CD4-positive, alpha-beta T cell treated with Interleukin-6 at 100 ng/mL for 8 hours (primary cell): ENCODE measurements at places on chromosomes 13 and 19.

DNA sequence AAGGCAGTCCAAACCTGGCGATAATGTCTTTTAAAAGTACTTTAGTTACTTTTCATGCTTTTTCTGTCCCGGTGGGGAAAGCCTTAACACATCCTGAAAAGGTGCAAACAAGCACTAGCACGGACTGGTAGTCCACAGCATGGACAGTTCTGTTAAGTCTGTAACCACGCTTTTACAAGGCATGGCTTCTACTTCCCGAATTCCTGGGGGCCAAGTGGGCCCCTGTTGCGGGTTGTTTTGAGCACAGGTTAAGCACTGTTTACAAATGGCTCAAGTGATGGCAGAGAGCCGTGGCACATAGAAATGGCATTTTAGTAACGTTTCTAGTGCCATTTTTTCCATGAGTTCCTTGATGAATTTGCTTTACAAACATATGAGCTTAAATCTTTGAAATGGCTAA lies 37.6 kb downstream of the ZNF493 start:
- no peak for DNase-seq

DNA sequence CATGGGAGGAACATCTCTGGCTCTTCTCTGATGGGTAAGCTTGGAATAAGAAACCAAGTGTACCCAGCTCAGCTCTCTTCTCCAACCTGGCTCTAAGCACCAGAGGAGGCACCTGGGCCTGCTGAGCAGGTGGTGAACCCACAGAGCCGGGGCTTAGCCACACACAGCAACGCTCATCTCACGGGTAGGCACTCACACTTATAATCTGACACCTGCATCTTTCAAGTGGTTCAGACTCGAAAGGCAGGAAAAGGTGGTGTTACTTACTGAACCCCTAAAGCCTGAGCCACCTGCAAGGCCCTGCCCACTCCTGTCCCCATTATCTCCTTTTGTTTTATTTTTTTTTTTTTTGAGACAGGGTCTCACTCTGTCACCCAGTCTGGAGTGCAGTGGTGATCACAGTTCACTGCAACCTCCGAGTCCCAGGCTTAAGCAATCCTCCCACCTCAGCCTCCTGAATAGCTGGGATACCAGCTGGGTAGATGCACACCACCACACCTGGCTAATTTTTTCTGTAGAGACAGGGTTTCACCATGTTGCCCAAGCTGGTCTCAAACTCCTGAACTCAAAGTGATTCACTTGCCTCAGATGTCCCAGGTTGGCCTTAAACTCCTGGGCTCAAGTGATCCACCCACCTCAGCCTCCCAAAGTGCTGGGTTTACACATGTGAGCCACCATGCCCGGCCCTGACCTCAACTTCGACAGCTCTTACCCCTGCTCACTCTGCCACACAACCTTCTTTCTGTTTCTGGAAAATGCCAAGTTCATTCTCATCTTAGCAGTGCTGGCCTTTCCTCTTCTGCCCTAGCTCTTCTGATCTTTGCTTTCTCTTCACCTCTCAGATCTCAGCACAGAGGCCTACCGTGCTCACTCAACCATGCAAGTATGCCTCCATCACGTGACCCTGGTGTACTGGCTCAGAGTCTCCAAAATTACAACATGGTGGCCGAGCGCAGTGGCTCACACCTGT lies 9.7 kb downstream of the FBXL12 start:
- peak; percentile 64 for DNase-seq

GRCh38 chr13:43783820-43784219 lies 3.0 kb downstream of the ENOX1 start:
- DNase-seq, result no peak

DNA sequence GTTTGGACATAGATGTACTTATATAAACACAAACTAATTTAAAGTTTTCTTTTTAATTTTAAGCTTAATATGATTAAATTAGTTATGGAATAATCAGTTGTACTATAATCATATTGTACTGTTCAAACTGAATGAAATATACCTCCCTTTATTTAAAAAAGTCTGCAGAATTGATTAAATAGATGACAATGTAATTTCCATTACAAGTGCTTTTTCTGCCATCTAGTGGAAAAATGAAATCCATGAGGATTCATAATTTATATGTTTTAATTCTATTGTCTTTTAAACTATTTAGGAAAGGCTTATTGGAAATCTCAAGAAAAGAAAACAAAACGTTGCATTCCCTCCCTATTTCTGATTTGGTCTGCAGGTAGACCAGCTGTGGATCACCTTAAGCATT lies 30.9 kb downstream of the MZT1 start:
- DNase-seq, result no peak

GRCh38 chr19:55152017-55152416 lies 3.0 kb upstream of the TNNT1 start:
- DNase-seq, result no peak

DNA sequence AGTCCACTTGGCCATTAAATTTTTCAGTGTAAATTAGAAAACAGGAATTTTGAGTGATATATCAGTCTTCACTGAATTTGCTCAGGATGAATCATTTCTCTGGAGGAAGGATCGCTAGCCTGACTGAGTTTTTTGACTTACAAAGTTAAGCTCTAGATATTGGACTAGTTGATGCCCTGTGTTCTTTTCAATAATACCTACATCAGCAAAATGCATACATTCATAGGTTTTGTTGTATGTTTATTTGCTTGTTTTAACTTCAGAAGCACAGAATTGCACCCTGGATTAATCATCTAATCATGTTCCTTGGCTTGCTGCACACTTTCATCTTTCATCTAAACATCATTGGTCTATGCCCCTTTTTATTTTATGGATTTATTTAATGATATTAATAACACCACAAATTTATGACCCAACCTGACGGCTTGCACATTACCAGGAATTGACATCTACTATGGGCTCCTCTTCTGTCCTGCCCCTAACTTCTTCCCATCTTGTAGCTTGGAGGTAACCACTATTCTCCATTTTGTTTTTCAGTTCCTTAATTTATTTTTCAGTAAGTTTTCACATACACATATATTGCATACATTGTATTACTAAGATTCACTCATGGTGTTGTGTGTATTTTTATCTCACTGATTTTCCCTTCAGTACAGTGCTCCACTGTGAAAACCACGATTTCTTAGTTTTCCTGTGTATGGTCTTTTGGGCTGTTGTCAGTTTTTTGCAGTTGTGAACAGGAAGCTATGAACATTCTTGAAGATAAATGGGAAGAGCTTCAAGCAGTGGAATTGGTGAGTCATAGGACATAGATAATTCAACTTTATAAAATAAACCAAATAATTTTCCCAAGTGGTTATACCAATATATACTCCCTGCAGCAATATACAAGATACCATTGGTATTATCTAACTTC lies 23.3 kb downstream of the COMMD6 start:
- no peak for DNase-seq

DNA sequence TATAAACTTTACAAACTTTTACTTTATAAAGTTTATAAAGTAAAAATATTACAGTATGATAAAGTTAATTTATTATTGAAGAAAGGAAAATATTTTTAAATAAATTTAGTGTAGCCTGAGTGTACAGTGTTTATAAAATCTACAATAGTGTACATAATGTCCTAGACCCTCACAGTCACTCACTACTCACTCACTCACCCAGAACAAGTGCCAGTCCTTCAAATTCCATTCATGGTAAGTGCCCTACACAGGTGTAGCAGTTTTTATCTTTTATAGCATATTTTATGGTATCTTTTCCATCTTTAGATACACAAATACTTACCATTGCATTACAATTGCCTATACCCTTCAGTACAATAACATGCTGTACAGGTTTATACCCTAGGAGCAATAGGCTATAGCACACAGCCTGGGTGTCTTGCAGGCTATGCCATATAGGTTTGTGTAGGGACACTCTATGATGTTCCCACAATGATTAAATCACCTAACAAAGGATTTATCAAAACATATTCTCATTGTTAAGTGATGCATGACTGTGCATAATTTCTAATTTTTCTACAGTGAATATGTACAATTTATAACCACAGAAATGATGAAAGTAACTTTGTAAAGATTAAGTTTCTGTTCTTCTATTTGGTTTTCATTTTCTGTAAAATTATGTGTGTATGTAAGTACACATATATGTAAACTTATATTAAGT lies 98.0 kb downstream of the SPRY2 start:
- DNase-seq, result no peak

DNA sequence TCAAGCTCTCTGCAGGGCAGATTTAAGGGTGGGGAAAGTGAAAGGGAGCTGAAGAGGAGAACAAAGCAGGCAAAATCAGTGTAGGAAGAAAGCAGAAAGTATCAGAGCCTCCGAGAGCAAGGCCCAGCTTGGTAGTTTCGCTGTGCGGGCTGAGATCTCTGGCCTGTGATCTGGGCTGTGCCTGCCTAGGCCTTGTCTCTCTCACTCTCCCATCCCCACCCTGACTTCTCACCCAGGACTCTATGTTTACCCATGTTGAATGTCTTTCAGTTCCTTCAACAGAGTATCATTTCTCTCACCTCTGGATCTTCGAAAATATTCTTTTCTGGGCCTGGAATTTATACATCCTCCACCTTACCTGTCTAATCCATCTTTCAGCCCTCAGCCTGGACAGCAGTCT lies 391.3 kb downstream of the FOXO1 start:
- DNase-seq, result no peak

DNA sequence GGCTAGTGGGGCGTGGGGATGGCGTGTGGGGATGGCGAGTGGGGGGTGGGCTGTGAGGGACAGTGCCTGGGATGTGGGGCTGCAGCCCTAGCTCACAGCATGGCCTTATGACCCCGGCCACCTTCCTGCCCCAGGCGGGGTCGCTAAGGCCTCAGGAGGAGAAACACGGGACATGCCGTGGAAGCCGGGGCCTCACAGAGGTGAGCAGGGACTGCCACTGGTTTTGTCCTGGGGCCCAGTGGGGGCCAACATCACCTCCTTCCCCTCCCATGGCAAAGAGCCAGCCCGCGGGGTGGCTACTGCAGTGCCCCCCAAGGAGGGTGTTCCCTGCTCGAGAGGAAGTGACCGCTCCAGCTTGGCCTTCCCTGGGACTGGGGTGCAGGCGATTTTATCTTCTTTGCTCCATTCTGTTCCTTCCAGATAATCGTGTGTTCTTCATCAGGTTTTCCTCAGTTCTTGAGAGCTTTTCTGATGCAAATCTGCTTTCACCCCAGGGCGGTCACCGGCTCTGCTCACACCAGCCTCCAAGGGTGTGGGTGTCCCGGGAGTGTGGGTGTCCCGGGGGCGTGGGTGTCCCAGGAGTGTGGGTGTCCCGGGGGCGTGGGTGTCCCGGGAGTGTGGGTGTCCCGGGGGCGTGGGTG lies 1.2 kb downstream of the F7 start:
- no peak for DNase-seq

DNA sequence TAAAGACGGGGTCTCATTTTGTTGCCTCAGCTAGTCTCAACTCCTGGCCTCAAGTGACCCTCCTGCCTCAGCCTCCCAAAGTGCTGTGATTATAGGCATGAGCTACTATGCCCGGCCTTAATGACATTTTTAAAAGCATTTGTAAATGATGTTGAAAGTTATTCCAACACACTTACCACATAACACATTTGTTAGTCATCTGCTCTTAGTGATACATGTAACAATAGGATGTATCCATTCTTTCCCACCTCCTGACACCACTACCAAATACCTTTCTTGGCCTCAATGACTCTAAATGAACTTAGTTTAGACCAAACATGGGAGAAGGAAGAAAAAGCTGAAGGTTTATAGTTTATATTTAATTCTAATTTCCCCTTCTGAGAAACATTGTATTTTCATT lies 59.8 kb upstream of the MEDAG start:
- DNase-seq, result no peak

GRCh38 chr13:110525328-110526319 lies 35.9 kb downstream of the RAB20 start:
- DNase-seq, result no peak

DNA sequence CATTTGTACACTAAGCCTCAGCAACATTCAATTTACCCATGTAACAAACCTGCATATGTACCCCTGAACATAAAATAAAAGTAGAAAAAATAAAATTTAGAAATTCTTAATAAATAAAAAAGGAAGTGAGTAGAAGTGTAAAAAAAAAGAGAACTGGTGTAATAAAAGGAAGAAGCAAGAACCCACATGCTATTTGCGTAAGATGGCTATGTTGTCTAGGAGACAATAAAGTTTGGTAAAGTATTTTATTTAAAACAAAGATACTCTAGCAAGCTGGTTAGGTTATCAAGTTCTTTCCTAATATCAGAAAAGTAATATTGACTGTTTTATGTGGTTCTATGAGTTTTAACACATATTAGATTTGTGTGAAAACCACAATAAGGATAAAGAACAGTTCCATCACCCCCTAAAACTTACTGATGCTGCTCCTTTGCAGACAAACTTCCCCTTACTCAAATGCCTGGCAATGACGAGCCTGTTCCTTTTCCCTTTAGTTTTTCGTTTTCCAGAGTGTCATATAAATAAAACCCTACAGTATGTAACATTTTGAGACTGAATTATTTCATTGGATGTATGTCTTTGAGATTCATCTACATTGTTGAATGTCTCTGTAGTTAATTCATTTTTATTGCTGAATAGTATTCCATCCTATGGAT lies 98.9 kb downstream of the TNFSF13B start:
- DNase-seq, result no peak

DNA sequence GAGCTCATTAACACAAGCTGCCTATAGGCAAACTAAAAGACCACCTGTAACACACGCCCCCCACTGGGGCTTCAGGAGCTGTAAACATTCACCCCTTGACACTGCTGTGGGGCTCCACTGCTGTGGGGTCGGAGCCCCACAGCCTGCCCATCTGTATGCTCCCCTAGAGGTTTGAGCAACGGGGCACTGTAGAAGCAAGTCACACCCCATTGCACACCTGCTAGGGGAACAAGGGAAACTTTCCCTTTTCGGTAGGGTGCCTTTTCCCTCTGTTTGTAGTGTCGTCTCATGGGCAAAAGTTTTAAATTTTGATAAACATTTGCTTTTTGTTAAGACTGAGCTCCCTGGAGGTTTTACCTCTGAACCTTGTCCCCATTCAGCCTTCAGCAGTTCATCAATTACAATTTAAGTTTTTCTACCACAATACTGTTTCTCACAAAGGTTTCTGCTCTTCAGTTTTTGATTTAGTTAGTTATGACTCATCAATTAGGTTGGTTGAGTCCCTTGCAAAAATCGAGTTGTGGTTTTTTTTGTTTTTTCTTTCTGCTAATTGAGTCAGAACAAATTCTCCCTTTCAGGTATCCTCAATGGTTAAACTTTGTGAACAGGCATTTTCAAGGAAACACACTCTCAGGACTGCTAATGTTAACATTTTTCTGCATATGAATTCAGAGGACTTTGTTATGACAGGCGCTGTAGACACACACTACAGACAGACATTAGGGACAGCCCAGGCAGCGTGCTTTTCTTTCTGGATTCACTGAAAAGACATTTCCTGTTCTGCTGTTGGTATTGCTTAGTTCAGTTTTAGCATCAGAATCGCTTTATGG lies 35.1 kb downstream of the ZNF433 start:
- DNase-seq, result no peak

DNA sequence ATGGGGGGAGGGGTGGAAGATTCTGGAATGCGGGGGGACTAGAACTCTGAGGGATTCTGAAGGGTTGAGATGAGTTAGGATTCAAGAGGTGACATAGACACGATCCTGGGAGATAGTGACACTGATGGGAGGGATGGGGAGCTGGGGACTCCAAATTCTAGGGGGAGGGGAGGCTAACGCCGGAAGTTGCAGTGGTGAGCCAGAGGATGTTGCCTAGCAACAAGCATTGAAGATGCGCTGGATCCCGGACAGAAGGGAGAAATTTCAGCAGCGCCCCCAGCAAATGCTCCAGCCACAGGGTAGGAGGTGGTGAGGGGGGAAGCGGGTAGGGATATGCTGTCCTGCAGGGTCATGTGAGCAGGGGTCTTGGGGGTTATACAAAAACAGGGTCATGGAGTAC lies 6.9 kb upstream of the LTBP4 start:
- no peak for DNase-seq

GRCh38 chr13:57899096-57899495 lies 267.6 kb downstream of the PCDH17 start:
- no peak for DNase-seq
